ENCODE measurements at places on chromosomes 3 and 15.
A peak's percentile ranks its signal among the peaks of the same experiment; 100 is the strongest.

- DNase-seq = no peak
These were observed 27.3 kb upstream of the UBE2E1 start for GRCh38 chr3:23778446-23778845.

GRCh38 chr3:132464066-132464465, 46.8 kb downstream of the DNAJC13 start:
- DNase-seq = no peak

DNA sequence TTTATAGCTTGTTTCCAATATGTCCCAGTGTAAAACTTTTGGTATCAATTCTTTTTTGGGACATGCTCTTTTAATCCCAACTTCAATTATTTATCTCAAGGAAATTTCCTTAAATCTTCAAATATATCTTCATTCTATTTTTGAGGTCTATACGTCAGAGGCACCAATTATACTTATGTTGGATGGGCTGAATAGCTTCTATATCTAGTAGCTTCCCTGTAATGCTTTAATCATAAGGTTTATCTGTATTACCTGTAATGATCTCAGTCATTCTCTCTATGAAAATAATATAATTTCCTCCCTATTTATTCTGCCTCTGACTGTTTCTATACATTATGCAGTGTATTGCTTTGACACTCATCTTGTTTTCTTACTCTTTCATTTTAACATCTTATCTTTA, 29.9 kb upstream of the MCCC1 start:
- DNase-seq = no peak

DNA sequence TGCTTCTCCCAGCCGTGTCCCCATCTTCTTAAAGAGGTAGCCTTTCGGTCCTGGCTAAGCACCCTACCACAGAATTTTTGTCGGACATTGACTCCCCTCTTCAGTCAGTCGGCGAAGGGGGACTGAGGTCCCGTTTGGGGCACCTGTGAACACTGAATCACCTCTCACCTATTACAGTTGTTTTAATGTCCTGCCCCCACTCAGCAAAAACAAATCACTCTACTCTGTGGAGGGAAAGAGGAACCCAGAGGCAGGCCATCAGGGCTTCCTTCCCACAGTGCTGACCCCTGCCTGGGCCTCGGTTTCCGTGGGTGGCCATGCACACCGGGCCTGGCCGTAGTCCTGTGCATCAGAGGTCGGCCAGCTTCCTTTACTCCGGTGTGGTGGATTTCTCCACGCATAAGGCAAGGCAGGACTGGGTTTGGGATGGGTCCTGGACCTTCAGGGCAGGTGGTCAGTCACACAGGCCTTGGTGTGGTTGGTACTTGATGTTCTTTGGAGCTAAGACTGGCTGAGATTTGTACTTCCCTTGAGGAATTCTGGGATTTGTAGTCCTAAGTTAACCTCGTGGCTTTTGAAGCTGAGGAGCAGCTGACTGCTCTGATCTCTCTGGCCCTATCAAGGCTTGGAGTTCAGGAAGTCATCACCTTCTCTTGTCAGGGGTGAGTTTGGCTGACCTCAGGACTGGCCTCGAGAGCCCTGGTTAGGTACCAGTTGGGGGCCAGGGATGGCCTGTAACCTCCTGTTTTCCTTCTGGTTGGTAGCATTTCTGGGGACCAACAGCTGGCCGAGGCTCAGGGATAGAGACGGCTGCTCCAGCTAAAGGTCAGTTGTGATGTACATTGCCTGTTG, 627 bp upstream of the FAM131A start:
- no peak for DNase-seq

GRCh38 chr3:42195879-42196330, 70.1 kb downstream of the CCK start:
- no peak for DNase-seq

DNA sequence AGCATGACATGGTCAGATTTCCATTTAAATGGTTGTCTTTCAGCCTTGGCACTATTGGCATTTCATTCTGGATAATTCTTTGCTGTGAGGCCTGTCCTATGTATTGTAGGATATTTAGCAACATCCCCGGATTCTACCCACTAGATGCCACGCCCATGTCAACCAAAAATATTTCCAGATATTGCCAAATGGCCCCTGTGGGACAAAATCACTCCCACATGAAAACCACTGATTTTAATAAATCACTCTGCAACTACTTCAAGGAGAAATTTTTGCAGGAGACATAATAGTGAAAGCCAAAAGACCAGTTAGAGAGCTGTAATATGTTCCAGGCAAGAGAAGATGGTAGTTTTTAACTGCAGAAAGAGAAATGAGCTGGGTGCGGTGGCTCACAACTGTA, 55.9 kb upstream of the RARB start:
- DNase-seq = no peak

GRCh38 chr15:89323825-89324224, 10.8 kb downstream of the POLG start:
- no peak for DNase-seq

- no peak for DNase-seq
These were observed 25.6 kb downstream of the LYSMD4 start for GRCh38 chr15:99707473-99708270.

GRCh38 chr3:172449466-172450149, 1.4 kb upstream of the GHSR start:
- DNase-seq = no peak

GRCh38 chr15:62119874-62120273, 45.2 kb downstream of the C2CD4B start:
- no peak for DNase-seq

DNA sequence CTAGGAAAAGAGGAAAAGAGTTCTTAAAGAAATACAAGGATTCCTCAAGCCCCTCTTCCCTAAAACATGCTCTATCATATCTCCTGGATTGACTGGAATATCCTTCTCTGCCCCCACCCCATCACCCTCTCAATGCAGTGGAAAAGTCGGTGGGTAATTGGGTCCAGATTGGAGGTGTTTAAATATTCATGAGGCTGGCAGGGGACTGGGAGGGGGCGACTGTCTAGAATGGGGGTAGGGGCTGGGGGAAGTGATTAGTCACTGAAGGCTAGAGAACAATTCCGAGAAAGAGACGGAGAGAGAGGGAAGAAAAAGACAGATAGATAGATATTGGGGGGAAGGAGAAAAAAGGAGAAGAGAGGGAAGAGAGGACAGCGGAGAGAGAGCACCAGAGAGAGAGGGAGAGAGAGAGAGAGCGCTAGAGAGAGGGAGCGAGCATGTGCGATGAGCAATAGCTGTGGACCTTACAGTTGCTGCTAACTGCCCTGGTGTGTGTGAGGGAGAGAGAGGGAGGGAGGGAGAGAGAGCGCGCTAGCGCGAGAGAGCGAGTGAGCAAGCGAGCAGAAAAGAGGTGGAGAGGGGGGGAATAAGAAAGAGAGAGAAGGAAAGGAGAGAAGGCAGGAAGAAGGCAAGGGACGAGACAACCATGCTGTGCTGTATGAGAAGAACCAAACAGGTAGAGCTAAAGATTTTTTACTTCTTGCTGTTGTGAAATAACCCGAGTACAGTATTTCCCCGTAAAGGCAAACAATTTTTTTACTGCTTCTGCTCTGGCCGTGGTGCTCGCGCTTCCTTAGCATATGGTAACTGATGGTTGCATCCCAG, at the start of gene GAP43:
TSS of gene GAP43 (plus strand) at position 467 of the 825 bp plus-strand sequence. CDS start at position 647, 180 bp downstream.
- no peak for DNase-seq

- DNase-seq = no peak
These were observed 43.1 kb downstream of the LRRN1 start for GRCh38 chr3:3842356-3842755.

GRCh38 chr3:24270204-24270691, 224.4 kb downstream of the THRB start:
- DNase-seq = no peak

- DNase-seq = peak; percentile 36
These were observed 670 bp upstream of the ATP13A3 start for GRCh38 chr3:194487289-194488054.

- DNase-seq = no peak
These were observed 16.1 kb downstream of the SPTBN5 start for GRCh38 chr15:41877631-41878354.

- no peak for DNase-seq
These were observed 64.9 kb downstream of the CDC25A start for GRCh38 chr3:48123346-48123745.

- no peak for DNase-seq
These were observed 48.8 kb downstream of the WWTR1 start for GRCh38 chr3:149608987-149609386.

GRCh38 chr15:80517290-80517689, 113.1 kb downstream of the ARNT2 start:
- DNase-seq = no peak

DNA sequence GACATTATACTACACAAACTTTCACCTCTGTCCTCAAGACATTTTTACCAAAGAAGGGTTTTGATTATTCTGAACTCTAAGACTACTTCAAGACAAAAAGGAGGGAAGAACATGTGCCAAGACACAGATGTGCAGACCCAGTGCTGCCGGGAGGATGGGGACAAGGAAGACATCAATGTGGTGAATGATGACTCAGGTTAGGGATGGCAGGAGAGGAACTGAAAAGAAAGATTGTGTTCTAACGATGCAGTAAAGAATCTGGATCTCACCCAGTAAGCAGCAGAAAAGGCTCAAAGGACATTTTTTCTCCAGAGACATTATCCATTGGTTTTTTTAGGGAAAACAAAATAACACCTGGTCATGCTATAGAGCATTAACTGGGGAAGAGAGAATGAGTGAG, 449.9 kb upstream of the NR2F2 start:
- DNase-seq = no peak

- no peak for DNase-seq
These were observed 38.4 kb upstream of the PXYLP1 start for GRCh38 chr3:141193066-141193830.

GRCh38 chr3:159069091-159069490, 267.2 kb downstream of the MFSD1 start:
- DNase-seq = no peak

GRCh38 chr3:186283096-186283495, 78.9 kb downstream of the DGKG start:
- DNase-seq = no peak

DNA sequence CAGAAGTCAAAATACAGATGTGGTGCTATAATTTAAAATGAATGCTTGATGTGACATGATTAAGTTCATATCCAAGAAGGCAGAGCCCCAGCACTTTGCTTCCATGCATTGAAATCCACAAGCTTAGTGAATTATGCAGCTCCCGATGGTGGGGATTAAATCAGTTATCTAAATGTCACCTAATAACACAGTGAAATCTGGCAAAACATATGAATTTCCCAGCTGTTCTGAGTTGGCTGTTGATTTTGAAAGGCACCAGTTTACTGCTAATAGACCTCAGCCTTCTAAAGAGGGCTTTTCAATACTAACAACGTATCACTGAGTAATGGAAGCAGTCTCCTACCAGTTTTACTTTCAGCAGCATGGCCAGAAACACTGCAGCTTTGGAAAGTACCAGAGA, 19.8 kb upstream of the CRBN start:
- no peak for DNase-seq

GRCh38 chr15:51752888-51753287, 1.5 kb downstream of the TMOD2 start:
- DNase-seq = no peak
